ENCODE measurements at places on chromosomes 2 and 18. TPM values are rescaled to one million over a fixed set of nuclear protein-coding genes. Genes with fewer than 3 reads are reported as not detected.

Gene IL36B
- polyA plus RNA-seq: not detected

Gene RGPD4
- 0.04 TPM for polyA plus RNA-seq

Gene SERPINB11
- not detected for polyA plus RNA-seq

Gene CD28
- polyA plus RNA-seq: 2.0 TPM

Gene LTBP1
- polyA plus RNA-seq: 74.7 TPM

Gene CNGA3
- not detected for polyA plus RNA-seq

Gene RAB12
- polyA plus RNA-seq: 48.4 TPM

Gene ZNF892
- polyA plus RNA-seq: 4.8 TPM

Gene TWIST2
- polyA plus RNA-seq: 8.5 TPM

Gene SEPTIN2
- 647 TPM for polyA plus RNA-seq

Gene THSD7B
- polyA plus RNA-seq: 5.5 TPM

Gene LONRF2
- polyA plus RNA-seq: 3.7 TPM

Gene COX5B
- polyA plus RNA-seq: 223 TPM

DNA sequence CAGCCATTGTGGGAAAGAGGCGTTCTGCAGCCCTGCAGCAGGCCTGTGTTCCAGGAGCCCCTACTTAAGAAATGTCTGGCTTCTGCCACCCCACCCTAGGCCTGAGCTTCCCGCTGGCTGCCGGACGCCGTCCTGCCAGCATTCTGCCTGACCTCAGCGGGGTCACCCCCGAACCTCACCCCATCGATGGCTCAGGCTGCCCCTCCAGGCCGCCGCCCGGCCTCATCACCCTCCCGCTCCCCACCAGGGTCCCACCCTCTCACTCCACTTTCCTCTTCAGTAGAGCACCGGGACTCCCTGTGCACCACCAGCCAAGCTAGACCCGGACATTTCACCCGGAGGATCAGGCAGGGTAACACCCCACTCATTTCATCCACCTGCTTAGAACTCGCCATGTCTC lies 73.6 kb upstream of the SALL3 start:
- DNase-seq: no peak

- DNase-seq: no peak
Measured at GRCh38 chr2:42652086-42652485, 83.7 kb downstream of the MTA3 start.

- DNase-seq: no peak
Measured at GRCh38 chr2:15076668-15077067, 444.2 kb downstream of the LRATD1 start.

GRCh38 chr2:20182241-20182931 lies 42.5 kb downstream of the SDC1 start:
- no peak for DNase-seq

GRCh38 chr2:64989982-64990614 lies 899 bp downstream of the SLC1A4 start:
- no peak for DNase-seq

- DNase-seq: no peak
Measured at GRCh38 chr18:13323186-13323585, 104.6 kb downstream of the LDLRAD4 start.

DNA sequence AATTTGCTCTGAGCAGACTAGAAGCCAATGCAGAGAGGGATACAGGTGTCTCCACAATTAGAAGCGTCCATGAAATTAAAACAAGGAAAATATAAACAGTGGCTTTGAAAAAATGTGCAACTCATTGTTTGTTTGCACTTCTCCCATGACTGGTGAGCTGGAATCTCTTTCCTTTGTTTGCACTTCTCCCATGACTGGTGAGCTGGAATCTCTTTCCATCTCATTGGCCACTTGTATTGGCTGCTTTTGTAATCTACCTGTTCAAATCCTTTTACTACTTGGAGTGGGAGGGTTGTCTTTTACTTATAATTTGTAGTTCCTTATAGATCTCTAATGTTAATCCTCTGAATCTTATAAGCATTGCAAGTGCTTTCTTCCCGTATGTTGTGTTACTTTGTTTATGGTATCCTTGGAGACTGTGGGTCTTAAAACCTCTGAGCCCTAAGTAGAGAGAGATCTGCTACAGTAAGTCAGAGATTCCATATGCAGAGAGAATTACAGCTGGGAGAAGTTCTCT lies 94.1 kb downstream of the RTN4 start:
- no peak for DNase-seq

GRCh38 chr2:238104691-238105371 lies 4.7 kb downstream of the ESPNL start:
- DNase-seq: no peak

GRCh38 chr2:66515743-66516142 lies 80.8 kb downstream of the MEIS1 start:
- DNase-seq: no peak

DNA sequence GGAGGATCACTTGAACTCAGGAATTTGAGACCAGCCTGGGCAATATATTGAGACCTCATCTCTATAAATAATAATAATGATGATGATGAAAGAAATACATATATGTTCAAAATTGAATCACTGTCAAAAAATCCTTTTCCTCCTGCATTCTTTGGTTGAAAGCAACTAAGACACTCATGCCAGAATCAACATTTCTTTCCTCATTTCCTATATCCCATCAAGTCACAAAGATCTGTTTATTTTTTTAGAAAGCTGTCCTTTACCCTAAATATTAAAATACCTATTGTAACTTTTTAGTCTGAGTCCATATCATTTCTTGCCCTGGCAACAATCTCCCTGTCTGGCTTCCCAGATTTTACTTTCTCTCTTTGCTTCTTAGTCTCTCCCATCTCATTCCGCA lies 31.8 kb upstream of the PPP4R3B start:
- DNase-seq: no peak

DNA sequence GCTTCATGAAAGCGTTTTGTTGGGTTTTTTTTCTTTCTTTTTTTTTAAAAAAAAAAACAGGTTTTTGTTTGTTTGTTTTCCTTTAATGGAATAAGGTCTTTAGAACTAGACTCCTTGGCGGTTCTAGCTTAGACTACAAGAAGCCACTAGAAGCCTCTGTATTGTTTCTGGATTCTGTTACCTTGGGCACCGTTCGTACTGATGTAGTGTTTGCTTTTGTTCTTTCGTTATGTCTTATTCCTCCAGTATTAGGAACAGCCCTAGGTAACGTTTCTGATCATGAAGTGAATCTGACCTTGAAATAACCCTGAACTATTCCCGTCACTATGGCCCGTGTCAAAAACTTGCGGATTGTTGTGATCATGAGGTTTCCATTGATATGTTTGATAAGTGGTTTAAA lies 164.6 kb downstream of the PTGR3 start:
- DNase-seq: no peak

- DNase-seq: peak; percentile 63
Measured at GRCh38 chr2:11446733-11447248, 19.2 kb downstream of the E2F6 start.

DNA sequence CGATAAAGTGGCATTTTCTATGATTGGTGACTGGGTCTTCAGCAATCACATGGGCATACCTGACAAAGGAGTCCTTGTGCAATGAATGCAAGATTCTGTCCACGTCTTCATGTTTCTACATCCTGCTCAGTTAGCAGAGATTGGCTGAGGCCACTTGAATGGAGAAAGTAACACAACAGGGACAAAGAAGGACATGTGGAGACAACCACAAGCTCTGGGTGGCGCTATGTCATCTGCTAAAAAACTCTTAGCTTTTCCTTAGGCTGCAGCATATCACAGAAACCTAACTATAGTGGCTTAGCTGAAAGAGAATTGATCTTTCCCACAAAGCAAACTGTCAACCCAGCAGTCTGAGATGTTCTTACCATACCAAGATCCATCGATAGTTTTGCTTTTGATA lies 1109.7 kb downstream of the SOCS6 start:
- no peak for DNase-seq

- no peak for DNase-seq
Measured at GRCh38 chr2:202335791-202336467, 40.2 kb upstream of the BMPR2 start.
